ENCODE measurements at places on chromosomes 3 and 15. TPM values are rescaled to one million over a fixed set of nuclear protein-coding genes. Genes with fewer than 3 reads are reported as not detected.

Gene SEC11A
- total RNA-seq = 84.7 TPM

- no peak for DNase-seq
These were observed 29.5 kb downstream of the RAB6B start for GRCh38 chr3:133866141-133866540.

DNA sequence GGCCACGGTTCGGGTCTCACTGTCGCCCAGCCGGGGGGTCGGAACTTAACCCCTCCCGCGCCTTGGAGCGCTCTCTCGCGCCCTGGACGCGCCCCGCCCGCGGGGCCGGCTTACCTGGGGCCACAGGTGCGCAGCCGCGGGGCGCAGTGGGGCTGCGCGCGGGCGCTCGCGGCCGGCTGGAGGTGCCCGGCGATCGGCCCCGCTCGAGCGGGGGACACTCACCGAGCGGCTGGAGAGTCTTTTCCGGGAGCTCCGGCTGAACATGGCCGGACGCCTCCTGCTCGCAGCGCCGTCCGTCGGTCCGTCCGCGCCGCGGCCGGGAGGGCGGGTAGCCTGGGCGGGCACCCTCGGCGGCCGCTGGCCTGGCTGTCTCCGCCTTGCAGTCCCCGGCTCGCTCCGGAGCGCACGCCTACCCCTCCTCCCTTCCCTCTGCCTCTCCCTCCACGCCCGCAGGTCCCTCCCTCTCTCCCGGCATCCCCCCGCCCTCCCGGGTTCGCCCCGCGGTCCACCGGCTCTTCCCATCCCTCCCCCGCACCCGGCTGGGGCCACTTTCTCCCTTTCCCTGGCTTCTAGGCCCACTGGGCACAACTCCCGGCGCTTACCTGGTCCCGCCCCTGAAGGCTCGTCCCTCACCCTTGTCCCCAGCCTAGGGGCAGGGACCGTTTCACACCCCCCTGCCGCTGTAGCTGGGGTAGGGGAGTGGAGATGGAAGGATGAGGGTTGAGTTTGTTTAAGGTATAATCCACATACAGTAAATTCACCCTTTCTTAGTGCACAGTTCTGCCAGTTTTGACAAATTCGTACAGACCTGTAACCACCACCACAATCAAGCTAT, 220.1 kb upstream of the PRICKLE2 start:
- DNase-seq = peak; percentile 50

DNA sequence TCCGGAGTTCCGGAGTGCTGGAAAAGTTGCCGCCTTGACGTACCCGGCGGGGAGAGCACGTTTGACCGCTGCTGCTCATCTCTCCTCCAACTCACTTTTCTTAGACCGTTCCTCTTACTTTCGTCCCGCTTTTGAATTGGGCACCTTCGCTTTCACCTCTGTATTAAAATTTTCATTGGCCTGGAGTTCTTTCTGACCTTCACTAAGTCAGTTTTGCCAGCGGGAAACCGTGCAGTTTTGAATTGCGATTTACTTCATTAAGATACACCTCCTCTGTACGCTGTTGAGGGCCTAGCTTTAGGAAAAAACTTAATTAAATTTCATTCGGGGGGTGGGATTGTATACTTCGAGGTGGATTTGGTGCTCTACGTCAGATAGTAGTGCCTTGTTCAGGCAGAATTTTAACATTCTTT, 1.3 kb downstream of the GMPS start:
- no peak for DNase-seq

DNA sequence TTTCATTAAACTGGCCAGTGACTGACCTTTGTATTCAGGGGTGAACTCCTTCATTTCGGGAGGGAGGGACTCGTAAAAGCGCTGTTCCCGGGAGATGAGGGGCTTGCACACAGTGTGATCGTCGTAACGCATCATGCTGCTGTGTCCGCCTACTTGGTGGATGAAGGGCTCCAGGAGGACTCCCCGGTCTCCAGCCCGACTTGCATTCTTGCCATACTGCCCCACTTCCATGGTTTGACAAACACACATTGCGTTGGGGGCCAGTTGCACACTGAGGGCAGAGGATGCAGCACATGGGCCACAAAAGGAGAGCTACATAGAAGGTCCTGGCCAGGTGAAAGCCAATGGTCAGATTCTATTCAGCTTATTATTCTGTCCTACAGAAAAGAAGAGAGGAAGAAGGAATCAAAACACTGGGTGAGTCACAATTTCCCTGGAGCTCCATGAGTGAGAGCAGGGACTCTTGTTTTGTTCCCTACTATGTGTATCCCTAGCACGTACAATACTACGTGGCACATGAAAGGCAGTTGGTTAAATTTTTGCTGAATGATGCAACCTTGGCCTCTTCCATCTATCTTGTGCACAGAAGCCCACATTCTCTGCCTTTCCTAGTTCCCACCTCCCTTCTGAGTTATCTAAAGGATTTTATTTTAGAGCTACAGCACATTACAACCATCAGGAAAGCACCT, 24.2 kb upstream of the GMPPB start:
- DNase-seq = no peak

- DNase-seq = no peak
These were observed 27.1 kb upstream of the CSPG4 start for GRCh38 chr15:75739791-75740190.

DNA sequence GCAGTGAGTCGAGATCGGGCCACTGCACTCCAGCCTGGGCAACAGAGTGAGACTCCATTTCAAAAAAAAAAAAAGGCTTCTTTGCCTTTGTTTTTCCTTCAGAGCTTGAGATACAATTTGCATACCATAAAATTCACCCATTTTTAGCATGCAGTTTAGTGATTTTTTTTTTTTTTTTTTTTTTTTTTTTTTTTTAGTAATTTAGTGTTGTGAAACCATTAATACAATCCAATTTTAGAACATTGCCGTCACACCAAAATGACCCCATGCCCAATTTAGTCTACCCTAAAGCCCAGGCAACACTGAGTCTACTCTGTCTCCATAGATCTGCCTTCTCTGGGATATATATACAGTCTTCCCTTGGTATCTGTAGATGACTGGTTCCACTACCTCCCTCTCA, 61.1 kb downstream of the USP50 start:
- no peak for DNase-seq
